ENCODE measurements at places on chromosomes 4 and X.

- DNase-seq = no peak
These were observed 27.3 kb upstream of the CRLF2 start for GRCh38 chrX:1239681-1240142.

DNA sequence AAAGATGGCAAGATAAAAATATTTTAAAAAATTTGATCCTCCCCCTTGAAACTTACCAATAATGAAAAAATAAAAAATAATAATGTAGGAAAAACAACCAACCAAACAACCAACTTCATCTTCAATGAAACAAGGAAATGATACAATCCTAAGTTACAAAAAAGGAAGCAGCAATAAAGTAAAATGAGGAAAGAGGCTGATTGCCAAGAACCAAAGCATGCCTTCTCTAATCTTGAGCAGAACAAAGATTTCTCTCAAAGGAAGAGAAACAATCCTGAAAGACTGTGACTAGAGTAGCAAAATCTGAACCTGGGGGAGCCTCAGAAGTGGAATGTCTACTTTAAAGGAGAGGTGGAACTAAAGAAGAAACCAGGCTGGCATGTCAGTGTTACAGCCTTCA, 10.9 kb upstream of the WDFY3 start:
- no peak for DNase-seq

DNA sequence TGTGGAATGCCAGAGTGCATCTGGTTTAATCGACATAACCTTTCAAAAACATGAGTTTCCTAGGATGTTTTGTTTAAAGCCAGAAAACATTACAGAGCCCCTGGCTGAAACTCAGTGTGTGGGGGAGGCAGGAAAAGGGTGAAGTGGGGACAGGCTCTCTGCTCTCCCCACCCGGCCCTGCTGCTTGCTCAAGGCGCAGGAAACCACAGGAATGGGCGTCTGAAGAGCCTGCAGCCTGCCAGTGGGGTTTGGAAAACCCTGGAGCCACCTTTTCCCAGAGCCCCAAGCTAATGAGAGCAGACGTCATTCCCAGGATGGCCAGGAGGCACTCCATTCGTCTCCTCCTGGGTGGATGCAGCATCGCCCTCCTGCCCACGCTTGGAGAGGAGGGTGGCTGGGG, 240.6 kb downstream of the AFAP1 start:
- DNase-seq = no peak

DNA sequence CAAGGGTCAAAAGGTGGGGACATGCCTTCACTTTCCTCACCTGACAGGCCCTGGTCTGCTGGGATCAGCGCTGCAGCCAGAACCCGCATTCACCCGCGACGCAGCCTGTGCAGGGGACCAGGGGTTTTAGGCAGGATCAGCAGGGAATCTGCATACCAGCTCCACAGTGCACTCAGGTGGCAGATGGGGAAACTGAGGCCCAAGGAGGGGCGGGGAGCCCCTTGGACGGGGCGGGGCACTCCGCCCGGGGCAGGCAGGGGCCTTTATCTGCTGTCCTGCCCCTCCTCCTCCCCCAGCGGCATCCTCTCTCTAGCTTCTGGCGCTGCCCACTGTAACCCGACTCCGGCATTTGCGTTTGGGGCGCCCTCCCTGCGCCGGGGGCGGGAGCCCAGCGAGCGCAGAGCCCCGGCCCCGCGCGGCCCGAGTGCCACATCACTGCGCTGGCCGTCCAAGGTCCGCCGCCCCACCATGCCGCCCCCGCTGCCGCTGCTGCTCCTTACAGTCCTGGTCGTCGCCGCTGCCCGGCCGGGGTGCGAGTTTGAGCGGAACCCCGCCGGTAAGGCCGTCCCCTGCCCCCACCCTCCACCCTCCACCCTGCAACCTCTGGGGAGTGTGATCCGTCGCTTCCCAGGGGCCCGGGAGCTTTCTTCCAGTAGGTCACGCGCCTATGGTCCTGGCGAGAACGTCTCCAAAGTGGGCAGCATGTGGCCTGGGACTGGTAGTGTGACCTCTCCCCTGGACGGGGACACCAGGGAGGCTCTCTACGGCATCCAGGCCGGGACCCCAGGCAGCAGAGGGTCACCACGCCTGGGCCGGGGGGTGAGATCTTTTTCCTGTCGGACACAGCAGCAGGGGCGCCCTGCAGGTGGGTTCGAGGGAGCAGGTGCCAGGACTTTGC, at the start of gene CPZ:
Gene CPZ, plus strand, starts transcription at position 400 of the 898 bp plus-strand sequence. Its CDS starts 69 bp downstream, at position 469.
- DNase-seq = no peak

All from activated effector memory CD4-positive, alpha-beta T cell treated with Interleukin-2 at 50 U/mL for 16 hours (primary cell).